Activated gamma-delta T cell (primary cell): ENCODE measurements at places on chromosomes 5 and 9.

GRCh38 chr5:15079566-15079965 is 208.0 kb upstream of the ANKH start:
- DNase-seq: no peak

GRCh38 chr5:57783693-57784092 is 301.1 kb upstream of the ACTBL2 start:
- DNase-seq: no peak

DNA sequence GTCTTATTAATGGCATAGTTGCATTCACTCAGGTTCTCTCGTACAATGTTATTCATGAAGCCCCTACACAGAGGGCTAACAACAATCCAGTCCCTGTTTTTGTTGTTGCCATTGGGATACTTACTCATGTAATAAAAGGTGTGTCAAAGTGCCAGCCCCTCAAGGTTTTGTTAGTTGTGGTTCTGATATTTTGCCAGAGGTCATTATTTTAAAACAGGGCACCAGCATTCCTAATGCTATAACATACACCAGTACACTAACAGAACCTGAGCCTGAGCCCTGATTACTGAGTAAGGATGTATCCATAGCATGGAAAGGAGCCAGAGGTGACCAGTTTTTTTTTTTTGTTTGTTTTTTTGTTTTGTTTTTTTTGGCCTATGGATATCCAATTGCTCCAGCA is 50.2 kb downstream of the SMC2 start:
- no peak for DNase-seq

DNA sequence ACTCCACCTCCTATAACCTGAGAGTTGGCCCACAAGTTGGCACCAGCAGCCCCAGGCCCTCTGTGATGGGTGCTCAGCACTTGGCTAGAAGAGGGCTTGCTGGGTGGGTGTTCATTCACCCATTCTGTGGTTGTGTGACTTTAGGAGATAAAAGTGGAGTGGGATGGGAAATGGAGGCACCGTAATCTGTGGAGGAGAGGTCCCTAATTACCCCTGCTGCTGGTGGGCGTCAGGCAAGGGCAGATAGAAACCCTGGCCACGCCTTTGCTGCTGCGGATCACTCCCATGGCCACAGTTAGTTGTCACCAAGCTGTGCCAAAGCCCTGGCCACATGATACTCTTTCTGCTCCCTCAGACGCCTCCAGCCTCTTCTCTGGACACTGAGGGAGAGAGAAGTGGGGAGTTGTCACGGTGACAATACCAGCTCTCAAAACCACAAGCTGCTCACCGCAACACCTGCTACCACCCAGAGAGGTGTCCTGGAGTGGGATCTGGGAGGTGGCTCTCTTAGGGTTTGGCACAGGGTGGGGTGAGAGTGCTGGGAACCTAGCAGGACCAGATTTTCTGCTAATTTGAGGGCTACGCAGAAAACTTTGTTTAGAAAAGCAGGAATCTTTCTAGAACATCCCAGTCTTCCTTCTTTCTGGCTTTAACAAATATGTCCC is 12.0 kb upstream of the NEUROG1 start:
- no peak for DNase-seq

DNA sequence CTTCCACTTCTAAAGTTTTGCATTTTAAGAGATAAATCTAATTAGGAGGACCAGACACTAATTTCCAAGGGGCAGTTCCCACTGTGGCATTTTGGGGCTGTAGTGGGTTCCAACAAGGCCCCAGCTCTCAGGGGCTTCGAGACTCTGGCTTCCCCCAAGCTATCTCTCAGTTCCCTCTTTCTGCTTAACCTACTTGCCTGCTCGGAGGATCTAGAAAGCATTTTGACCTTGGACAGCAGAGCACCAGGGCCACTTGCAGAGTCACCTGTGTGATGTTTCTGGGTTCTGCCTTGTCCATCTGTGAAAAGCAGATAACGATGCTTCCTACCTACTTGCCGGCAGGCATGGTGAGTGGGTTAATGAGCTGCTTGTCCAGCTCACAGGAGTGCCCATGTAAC is 175.4 kb downstream of the MED10 start:
- DNase-seq: no peak

- no peak for DNase-seq
Measured at GRCh38 chr5:158869092-158869491, 230.6 kb downstream of the EBF1 start.
